ENCODE measurements at places on chromosomes 5 and 9.

DNA sequence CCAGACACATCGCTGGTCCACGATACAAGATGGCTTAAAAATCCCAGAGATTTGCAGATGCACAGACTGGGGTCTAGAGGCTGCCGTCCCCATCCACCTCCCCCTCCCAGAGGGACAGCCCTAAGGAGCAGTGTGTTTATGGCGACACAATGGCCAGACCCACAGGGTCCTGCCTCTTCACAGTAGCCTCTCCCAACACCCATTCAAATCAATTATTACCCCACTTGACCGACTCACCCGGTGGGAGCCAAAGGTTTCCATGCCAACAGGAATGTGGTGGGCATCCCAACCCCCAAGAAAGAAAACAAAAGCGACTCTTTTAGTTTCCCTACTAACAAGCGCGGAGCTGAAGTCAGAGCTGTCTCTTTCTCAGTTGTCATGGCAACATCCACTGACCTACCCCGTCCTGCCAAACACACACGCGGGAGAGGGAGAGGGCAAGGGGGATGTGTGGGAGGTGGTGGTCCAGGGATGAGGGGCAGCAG is 209.0 kb downstream of the TTLL11 start:
- H3K4me3 ChIP-seq: no peak overlapping the region
- H3K27me3 ChIP-seq: no peaks in the 10 kb centered on the region
- DNase-seq: no peak
- H3K27ac ChIP-seq: no peak overlapping the region
- no peaks in the 10 kb centered on the region for H3K4me1 ChIP-seq

GRCh38 chr5:128192368-128192767 is 108.8 kb downstream of the SLC12A2 start:
- no peaks in the 10 kb centered on the region for H3K4me1 ChIP-seq
- no peak overlapping the region for H3K27ac ChIP-seq
- H3K27me3 ChIP-seq: no peaks in the 10 kb centered on the region
- no peak for DNase-seq
- no peaks in the 10 kb centered on the region for H3K36me3 ChIP-seq

GRCh38 chr5:7884491-7885267 is 15.7 kb downstream of the MTRR start:
- H3K4me3 ChIP-seq: no peak overlapping the region
- peaks cover 96% of the 10 kb centered on the region for H3K36me3 ChIP-seq
- H3K4me1 ChIP-seq: peaks cover 14% of the 10 kb centered on the region
- no peak for DNase-seq
- H3K27me3 ChIP-seq: no peaks in the 10 kb centered on the region

DNA sequence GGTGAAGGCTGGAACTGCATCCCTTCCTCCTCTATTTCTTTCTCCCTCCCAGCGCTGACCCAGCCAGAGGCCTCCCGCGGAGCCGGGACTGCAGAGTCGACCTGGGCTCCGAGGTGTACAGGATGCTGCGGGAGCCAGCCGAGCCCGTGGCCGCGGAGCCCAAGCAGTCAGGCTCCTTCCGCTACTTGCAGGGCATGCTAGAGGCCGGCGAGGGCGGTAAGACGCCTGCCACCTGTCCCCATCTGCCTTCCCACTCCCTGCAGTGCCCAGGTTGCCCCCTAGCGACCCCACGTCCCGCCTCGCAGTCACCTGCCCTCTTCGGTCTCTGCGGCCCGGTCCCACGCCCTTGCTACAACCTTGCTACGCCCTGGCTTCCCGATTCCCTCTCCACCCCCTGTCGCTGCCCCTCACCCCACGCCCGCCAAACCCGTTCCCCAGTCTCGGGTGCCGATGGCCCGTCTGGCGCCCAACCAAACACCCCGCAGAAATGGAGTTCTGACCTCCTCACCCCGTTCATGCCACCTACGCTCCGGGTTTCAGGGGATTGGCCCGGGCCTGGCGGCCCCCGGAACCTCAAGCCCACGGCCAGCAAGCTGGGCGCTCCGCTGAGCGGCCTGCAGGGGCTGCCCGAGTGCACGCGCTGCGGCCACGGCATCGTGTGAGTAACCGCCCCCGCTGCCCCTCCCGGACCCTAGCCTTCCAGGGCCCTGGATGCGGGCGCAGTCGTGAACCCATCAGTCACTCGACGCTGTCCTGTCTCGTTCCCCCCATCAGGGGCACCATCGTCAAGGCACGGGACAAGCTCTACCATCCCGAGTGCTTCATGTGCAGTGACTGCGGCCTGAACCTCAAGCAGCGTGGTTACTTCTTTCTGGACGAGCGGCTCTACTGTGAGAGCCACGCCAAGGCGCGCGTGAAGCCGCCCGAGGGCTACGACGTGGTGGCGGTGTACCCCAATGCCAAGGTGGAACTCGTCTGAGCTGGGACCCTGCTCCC is 14.1 kb downstream of the PDLIM4 start:
- H3K4me1 ChIP-seq: no peaks in the 10 kb centered on the region
- DNase-seq: no peak
- no peak overlapping the region for H3K4me3 ChIP-seq
- H3K27me3 ChIP-seq: no peaks in the 10 kb centered on the region

DNA sequence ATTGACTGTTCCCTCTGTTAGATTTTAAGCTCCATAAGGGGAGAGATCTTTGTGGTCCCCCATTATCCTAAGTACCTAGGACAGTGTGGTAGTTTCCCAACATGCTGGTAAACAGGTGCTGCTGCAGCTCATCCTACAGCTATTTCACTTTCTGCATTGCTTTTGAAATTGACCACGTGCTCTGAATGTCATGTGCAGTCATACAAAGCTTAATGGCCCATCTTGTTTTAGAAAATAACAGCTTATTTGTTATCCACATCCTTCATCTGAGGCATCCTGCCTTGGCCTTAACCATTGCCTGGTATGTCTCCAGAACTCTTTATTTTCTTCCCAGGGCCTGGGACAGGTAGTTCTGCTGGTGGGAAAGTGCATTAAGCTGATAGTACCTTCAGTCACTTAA is 14.7 kb downstream of the PIK3R1 start:
- H3K4me3 ChIP-seq: no peak overlapping the region
- H3K36me3 ChIP-seq: peaks cover 35% of the 10 kb centered on the region

DNA sequence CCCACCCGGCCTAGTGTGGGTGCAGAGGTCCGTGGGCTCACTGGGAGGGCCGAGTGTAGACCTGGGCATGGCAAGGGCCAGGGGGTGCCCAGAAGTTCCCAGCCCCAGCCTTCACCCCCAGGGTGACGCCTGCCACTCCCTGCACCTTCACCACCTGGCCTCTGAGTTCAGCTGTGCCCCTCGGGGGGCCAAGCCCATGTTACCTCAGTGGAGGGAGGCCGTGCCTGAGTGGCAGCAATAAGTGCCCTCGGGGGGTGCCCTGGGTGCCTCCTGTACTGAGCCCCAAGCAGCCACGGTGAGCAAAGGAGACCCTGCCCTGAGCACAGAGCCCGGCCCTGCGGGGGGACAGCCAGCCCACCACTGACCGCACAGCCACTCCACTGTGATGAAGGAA is 10.3 kb upstream of the FCN2 start:
- H3K4me1 ChIP-seq: peaks cover 6% of the 10 kb centered on the region
- peak overlapping the region; percentile 70 for H3K27ac ChIP-seq
- DNase-seq: no peak
- H3K4me3 ChIP-seq: no peak overlapping the region
- no peaks in the 10 kb centered on the region for H3K27me3 ChIP-seq

GRCh38 chr5:127586811-127587210 is 62.1 kb upstream of the CTXN3 start:
- no peaks in the 10 kb centered on the region for H3K27me3 ChIP-seq
- no peaks in the 10 kb centered on the region for H3K4me1 ChIP-seq
- no peak overlapping the region for H3K4me3 ChIP-seq
- no peaks in the 10 kb centered on the region for H3K36me3 ChIP-seq
- DNase-seq: no peak
- no peak overlapping the region for H3K27ac ChIP-seq

DNA sequence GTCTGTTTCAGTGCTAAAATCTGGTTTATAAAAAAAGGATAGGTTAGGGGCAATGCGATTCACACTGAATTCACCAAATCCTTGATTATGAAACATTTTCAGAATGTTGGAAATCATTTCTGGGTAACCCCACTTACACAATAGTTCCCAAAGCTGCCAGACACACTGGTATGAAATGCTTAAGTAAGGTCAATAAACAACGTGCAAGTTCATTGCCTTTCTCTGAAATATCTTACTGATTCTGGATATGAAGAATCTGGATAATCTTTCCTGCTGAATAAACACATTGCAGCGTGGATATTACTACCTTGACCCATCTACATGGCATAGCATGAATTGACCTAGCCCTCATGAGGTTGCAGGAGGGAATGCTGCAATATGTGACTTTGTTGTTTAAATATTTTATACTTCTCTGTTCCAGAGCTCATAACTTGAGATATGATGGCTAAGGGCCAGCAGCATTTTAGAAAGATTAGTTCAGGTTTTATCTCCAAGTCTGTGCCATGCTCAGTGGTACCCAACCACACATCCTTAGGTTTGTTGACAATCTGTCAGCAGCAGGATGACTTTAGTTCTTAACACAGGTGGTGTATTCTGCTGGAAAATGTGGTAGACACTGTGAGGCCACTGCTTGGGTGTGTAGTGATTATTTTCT is 121.0 kb downstream of the NREP start:
- H3K27ac ChIP-seq: no peak overlapping the region
- DNase-seq: no peak
- peaks cover 11% of the 10 kb centered on the region for H3K4me1 ChIP-seq
- H3K36me3 ChIP-seq: no peaks in the 10 kb centered on the region
- H3K4me3 ChIP-seq: no peak overlapping the region
- no peaks in the 10 kb centered on the region for H3K27me3 ChIP-seq

DNA sequence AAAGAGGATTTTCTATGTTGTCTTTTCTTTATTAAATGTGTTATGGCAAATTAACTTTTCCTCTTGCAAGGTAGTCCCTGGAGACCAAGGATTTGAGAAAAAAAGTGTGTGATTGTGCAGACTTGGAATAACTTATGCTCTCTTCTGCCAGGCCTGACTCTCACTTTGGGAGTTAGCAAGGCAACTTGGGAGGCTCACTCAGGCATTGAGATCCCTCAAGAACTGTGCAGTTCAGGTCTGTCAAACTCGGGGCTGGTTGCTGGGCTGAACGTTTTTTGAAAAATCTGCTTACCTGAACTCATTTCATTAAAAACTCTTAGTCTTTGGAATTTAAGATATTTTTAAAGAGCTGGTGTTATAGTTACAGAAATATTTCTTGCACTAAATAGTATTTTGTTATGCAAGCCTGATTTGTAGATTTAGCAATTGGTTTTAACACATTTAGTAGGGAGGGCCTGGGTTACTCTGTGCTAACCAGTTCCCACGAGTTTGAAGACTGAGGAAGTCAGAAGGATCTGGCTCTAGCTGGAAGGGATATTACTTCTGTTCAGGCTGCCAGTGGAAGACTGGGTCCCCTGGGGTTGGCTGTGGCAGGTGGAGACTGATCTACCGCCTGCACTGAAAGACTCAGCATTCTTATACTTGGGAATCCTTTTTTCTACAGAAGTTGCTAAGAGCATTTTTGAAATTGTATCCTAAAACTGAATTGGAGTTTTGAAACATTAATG is 150.4 kb upstream of the PCSK5 start:
- no peak for DNase-seq
- no peaks in the 10 kb centered on the region for H3K27me3 ChIP-seq
- H3K27ac ChIP-seq: no peak overlapping the region

- no peaks in the 10 kb centered on the region for H3K36me3 ChIP-seq
- H3K4me3 ChIP-seq: no peak overlapping the region
- H3K4me1 ChIP-seq: no peaks in the 10 kb centered on the region
- DNase-seq: no peak
- no peak overlapping the region for H3K27ac ChIP-seq
These were observed 71.2 kb downstream of the TENT4A start for GRCh38 chr5:6784481-6784880.

DNA sequence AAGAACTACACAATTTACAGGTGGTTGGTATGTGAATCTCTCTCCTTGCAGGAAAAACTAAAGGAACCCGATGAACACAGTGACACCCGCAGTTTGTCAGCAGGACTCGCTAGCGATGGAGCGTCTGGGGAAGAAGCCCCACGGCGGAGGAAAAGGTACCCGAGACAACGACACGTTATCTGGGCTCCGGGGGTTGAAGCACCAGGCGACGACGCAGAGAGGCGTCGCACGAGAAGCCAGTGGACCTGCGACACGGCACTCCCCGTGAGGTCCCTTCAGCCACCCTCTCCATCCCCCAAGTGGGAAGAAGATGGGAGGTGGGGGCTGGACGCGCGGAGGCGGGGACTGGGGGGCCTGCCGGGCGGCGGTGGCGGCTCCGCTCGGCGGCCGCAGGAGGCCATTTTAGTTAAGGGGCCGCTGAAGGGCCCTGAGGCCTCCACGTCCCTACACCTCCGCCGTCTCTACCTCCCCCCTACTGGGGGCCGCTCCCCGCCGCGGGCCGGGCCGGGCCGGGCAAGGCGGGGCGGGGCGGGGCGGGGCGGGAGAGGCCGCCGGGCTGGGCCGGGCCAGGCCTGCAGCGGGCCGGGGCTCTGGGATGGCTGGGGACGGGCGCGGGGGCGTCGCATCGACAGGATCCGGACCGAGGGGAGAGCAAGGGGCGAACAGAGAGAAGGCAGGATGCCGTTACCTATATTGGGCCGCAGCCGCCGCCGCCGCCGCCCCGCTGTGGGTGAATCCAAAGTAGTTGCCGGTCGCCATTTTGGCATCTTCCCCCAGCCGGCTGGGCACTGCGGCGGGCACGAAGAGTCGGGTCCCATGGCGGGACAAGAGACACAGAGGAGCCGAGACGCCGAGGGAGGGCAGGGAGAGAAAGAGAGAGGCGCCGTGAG is 754 bp downstream of the ZFR start:
- no peaks in the 10 kb centered on the region for H3K36me3 ChIP-seq
- H3K27ac ChIP-seq: peak overlapping the region; percentile 92
- peak; percentile 78 for DNase-seq

- H3K4me3 ChIP-seq: no peak overlapping the region
- H3K4me1 ChIP-seq: peaks cover 6% of the 10 kb centered on the region
- H3K36me3 ChIP-seq: peaks cover 6% of the 10 kb centered on the region
- H3K27ac ChIP-seq: no peak overlapping the region
- no peak for DNase-seq
- H3K27me3 ChIP-seq: no peaks in the 10 kb centered on the region
These were observed 592.6 kb downstream of the MTRR start for GRCh38 chr5:8461543-8461942.

- H3K27me3 ChIP-seq: no peaks in the 10 kb centered on the region
- no peak overlapping the region for H3K27ac ChIP-seq
- H3K4me1 ChIP-seq: peaks cover 6% of the 10 kb centered on the region
- H3K36me3 ChIP-seq: no peaks in the 10 kb centered on the region
- DNase-seq: no peak
- H3K4me3 ChIP-seq: no peak overlapping the region
These were observed 89.0 kb downstream of the ARSB start for GRCh38 chr5:78896132-78896531.

DNA sequence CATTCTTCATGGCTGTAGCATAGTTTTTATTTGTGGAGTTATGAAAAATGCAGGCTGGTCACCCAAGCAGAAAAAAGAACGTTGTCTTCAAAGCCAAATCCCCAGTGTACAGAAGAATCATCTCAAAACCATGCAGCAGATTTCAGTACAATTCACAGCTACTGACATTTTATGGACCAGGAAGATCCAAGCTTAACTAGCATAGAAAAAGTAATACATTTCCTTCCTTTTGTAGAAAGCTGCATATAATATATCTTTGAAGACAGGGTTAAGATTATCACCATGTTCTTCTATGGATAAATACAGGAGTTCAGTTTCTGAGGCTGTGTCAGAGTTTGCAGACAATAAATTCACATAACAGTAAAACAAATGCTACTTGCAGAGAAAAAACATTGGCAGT is 1054.8 kb upstream of the C9orf72 start:
- H3K36me3 ChIP-seq: no peaks in the 10 kb centered on the region
- H3K27me3 ChIP-seq: no peaks in the 10 kb centered on the region
- H3K4me3 ChIP-seq: no peak overlapping the region
- no peaks in the 10 kb centered on the region for H3K4me1 ChIP-seq

All from upper lobe of right lung (tissue), 1 donor.